ENCODE measurements at places on chromosomes 5 and 9. TPM values are rescaled to one million over a fixed set of nuclear protein-coding genes. Genes with fewer than 3 reads are reported as not detected.

GRCh38 chr5:168851902-168852321, 272.7 kb upstream of the PANK3 start:
- no peak for DNase-seq
- no peaks in the 10 kb centered on the region for H3K4me1 ChIP-seq
- no peaks in the 10 kb centered on the region for H3K27me3 ChIP-seq
- no peak overlapping the region for H3K27ac ChIP-seq
- H3K4me3 ChIP-seq = no peak overlapping the region

HTR4 gene
- not detected for polyA plus RNA-seq

DNA sequence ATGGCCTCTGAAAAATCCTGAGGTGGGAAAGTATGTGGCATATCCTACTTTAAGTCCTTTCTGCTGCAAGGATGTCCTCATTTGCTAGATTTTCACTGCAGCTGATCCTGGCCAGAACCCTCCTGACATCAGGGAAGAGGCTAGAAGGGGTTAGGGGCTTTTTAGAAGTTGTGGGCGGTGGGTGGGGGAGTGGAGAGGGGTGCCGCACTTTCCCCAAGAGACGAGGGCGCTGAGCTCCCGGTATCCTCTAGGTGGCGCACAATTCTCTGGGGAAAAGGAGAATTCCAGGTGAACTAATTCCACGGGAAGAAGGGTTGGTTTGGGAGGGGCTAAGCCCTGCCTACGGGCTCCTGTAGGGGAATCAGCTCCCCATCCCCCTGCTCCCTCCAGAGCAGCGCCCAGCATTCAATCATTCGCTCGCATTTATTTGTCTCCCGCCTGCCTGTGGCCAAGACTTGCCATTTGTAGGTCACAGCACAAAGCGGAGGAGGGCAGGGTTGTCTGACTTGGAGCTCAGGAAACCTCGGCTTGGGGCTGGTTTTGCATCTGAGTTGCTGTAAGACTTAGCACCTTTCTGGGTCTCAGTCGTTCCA, 42.9 kb upstream of the HAND1 start:
- no peaks in the 10 kb centered on the region for H3K36me3 ChIP-seq
- peaks cover 2% of the 10 kb centered on the region for H3K27me3 ChIP-seq
- H3K4me3 ChIP-seq = no peak overlapping the region
- no peak for DNase-seq
- no peak overlapping the region for H3K27ac ChIP-seq

DNA sequence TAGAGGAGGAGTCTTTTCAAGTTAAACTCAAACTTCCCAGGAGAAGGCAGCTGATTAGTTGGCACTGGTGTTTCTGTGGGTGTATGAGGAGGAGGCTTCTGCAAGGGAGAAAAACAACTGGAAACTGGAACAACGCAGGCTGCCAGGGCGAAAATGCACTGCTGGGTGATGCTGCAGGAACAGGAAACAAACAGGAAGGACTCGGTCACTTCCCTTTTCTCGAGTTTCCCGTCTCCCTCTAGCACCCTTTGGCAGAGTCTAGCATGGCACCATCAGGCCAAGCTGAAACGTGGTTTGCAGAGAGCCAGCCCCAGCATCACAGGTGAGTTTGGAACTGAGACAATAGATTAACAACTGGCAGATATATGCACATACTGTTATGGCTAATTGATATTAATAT, 77.5 kb upstream of the CAST start:
- no peaks in the 10 kb centered on the region for H3K4me1 ChIP-seq
- no peak overlapping the region for H3K27ac ChIP-seq
- H3K27me3 ChIP-seq = peaks cover 13% of the 10 kb centered on the region
- no peak for DNase-seq
- H3K4me3 ChIP-seq = no peak overlapping the region

- no peak for DNase-seq
- no peaks in the 10 kb centered on the region for H3K36me3 ChIP-seq
- no peak overlapping the region for H3K27ac ChIP-seq
- no peaks in the 10 kb centered on the region for H3K4me1 ChIP-seq
- H3K27me3 ChIP-seq = no peaks in the 10 kb centered on the region
Measured at GRCh38 chr5:133035224-133035623, 8.9 kb upstream of the ZCCHC10 start.

DNA sequence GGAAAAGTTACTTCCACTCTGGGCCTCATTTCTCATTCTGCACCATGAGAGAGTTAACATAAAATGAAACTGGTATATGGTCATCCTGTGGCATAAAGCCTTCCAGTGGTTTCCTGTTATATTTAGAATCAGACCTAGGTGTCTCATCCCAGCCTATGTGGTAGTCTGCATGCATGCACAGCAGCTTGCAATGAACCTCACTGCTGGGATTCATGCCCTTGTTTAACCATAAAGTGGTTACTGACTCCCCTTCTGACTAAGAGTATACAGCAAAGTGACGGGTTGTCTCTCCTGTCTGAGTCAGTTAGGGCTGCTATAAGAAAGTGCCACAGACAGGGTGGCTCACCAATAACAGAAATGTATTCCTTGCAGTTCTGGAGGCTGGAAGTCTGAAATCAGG, 14.7 kb upstream of the TDRD7 start:
- no peaks in the 10 kb centered on the region for H3K27me3 ChIP-seq
- no peak for DNase-seq
- no peak overlapping the region for H3K27ac ChIP-seq
- no peaks in the 10 kb centered on the region for H3K36me3 ChIP-seq

DNA sequence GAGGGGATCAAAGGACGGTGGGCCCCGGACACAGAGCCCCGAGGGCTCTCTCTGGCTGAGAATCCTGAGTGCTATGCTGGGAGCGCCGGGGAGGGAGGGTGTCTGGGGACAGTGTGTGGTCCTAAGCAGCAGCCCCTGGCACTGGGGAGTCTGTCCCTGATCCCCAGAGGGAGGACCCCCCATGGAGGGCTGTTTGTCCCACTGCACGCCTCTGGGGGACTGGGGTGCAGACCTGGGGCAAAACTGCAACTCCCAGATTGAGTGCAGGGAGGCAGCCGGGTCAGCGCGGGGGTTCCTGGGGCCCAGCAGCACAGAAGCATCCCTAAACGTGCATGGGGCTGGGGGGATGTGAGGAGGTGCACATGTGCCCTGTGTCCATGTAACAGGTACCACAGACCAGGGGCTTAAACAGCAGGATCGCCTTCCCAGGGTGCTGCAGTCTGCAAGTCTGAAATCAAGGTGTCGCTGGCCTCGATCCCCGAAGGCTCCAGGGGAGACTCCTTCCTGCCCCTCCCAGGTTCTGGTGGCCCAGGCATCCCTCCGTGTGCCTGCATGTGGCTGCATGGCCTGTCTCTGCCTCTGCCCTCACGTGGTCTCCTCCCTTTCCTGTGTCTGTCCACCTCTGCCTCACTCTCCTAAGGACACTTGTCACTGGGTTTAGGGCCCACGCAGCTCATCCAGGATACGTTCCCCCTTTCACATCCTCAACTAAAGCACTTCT, 35.9 kb upstream of the IRX4 start:
- no peak for DNase-seq
- H3K27ac ChIP-seq = no peak overlapping the region
- no peaks in the 10 kb centered on the region for H3K36me3 ChIP-seq
- H3K4me3 ChIP-seq = no peak overlapping the region
- H3K4me1 ChIP-seq = no peaks in the 10 kb centered on the region

PCDHB1 gene
- polyA plus RNA-seq = not detected

- DNase-seq = no peak
- H3K27ac ChIP-seq = no peak overlapping the region
- H3K36me3 ChIP-seq = no peaks in the 10 kb centered on the region
- H3K4me3 ChIP-seq = no peak overlapping the region
- H3K27me3 ChIP-seq = no peaks in the 10 kb centered on the region
- no peaks in the 10 kb centered on the region for H3K4me1 ChIP-seq
Measured at GRCh38 chr9:28024676-28025075, 451.4 kb upstream of the C9orf72 start.

DNA sequence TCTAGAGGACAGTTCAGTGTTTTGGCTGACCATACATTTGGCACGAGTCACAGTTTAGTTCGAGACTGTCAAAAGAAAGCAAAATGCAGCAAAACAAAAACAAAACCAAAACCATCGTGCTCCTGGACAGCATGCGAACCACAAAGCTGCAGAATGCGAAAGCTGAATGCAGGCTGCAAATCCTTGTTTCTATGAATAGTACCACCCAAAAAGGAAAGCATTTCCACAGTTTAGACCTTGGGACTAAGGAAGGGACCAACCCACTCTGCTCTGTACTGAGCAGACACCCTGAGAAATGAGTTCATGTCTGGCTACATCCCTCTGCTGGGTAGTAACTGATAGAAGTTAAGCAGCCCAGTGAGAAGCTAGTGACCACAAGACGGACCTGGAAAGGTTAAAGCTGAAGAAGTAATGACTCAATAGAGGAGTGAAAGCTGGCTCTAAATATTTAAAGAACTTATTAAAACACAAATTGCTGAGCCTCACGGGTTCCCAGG, 3.9 kb downstream of the GCNT4 start:
- peak overlapping the region; percentile 99 for H3K4me3 ChIP-seq
- no peak for DNase-seq
- H3K4me1 ChIP-seq = peaks cover 75% of the 10 kb centered on the region

GRCh38 chr5:37771731-37772130, 68.1 kb downstream of the GDNF start:
- H3K27me3 ChIP-seq = peaks cover 2% of the 10 kb centered on the region
- no peaks in the 10 kb centered on the region for H3K36me3 ChIP-seq
- no peak overlapping the region for H3K4me3 ChIP-seq
- DNase-seq = no peak
- no peak overlapping the region for H3K27ac ChIP-seq

GRCh38 chr9:27495480-27496134, 28.5 kb upstream of the IFNK start:
- H3K36me3 ChIP-seq = no peaks in the 10 kb centered on the region
- no peaks in the 10 kb centered on the region for H3K27me3 ChIP-seq
- H3K27ac ChIP-seq = no peak overlapping the region

SCGB3A1 gene
- not detected for polyA plus RNA-seq

TAF11L3 gene
- polyA plus RNA-seq = not detected

GRCh38 chr5:102603670-102604069, 104.9 kb upstream of the SLCO6A1 start:
- H3K4me3 ChIP-seq = no peak overlapping the region
- H3K27me3 ChIP-seq = no peaks in the 10 kb centered on the region
- H3K4me1 ChIP-seq = no peaks in the 10 kb centered on the region
- no peaks in the 10 kb centered on the region for H3K36me3 ChIP-seq
- no peak for DNase-seq

DNA sequence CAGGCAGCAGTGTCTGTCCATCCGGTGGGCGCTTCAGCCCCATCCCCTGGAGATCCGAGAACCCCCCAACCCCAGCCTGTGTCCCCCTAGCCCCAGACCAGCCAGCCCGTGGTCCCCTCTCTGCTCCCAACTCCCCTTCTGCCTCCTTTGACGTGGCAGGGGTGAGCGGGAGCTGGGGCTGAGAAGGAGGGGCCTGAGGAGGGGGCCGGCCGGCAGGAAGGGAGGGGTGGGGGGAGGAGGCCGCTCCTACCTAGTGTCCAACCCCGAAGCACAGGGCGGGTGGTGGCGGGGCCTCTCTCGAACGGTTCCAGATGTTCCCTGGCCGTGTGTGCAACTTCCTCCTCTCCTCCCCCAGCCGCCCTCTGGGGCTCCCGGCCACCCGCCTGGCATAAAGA, 31.0 kb downstream of the GOLGA2 start:
- H3K27ac ChIP-seq = no peak overlapping the region
- peaks cover 4% of the 10 kb centered on the region for H3K27me3 ChIP-seq
- no peak for DNase-seq
- H3K4me1 ChIP-seq = peaks cover 3% of the 10 kb centered on the region
- no peaks in the 10 kb centered on the region for H3K36me3 ChIP-seq
- no peak overlapping the region for H3K4me3 ChIP-seq

DNA sequence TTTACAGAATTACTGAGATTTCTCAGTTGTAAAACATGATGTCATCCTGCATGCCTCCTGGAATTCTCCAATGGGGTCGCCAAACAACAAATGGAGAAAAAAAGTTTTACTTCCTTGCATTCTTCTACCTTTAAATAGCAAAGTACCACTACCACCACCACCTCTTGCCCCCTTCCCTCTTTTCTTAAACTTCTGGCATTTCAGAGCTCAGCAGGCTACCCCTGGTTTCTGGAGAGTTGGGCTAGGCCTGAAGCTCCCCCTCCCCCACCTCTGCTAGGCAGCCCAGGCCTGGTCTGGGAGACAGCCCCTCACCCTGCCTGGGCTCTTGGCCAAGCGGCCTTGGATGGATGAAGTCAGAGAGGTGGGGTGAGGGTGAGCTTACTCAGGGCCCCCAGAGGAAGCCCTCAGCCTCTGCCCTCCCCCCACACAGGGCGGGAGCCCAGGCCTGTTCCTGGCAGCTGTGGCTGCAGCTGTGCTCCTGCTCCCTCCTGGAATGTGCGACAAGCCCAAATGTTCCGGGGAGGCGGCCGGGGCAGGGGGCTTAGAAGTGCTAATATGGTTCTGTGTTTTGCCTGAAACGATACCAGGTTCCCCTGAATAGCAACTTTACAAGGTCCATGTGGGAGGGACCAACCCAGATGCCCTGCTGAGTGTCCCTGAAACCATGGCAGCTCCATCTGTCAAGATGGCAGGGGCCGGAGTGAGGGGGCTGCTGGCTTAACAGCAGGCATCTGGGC, 6.0 kb upstream of the CCIN start:
- DNase-seq = no peak
- H3K36me3 ChIP-seq = peaks cover 12% of the 10 kb centered on the region
- no peaks in the 10 kb centered on the region for H3K27me3 ChIP-seq
- no peak overlapping the region for H3K27ac ChIP-seq
- peaks cover 11% of the 10 kb centered on the region for H3K4me1 ChIP-seq
- no peak overlapping the region for H3K4me3 ChIP-seq

- no peaks in the 10 kb centered on the region for H3K36me3 ChIP-seq
- H3K4me1 ChIP-seq = no peaks in the 10 kb centered on the region
- no peak overlapping the region for H3K27ac ChIP-seq
- H3K4me3 ChIP-seq = no peak overlapping the region
- peak; percentile 62 for DNase-seq
Measured at GRCh38 chr5:55691265-55692105, 20.6 kb downstream of the SLC38A9 start.
